NB4 (cell line): ENCODE measurements at places on chromosomes 6 and 20.
A peak's percentile ranks its signal among the peaks of the same experiment; 100 is the strongest.

- no peak for DNase-seq
These were observed 454.8 kb downstream of the PHF3 start for GRCh38 chr6:64090352-64090751.

GRCh38 chr20:56631990-56632327 is 2.9 kb downstream of the TFAP2C start:
- no peak for DNase-seq

DNA sequence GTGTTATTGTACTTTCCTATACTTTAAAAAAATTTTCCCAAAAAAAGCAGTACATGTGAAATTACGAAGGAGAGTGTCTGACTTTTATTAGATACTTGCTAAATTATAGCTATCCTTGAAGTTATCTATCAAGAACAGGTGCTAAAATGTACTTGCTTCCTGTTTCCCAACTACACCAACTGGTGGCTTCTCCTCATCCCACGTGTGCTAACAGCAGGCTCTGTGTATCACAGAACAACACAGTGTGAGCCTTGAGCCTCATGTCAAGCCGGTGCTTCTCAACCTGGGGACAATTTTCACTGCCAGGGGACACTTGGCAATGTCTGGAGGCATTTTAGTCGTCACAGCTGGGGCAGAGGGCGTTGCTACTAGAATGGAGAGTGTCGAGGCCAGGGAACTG is 36.2 kb upstream of the CDYL start:
- peak; percentile 24 for DNase-seq

DNA sequence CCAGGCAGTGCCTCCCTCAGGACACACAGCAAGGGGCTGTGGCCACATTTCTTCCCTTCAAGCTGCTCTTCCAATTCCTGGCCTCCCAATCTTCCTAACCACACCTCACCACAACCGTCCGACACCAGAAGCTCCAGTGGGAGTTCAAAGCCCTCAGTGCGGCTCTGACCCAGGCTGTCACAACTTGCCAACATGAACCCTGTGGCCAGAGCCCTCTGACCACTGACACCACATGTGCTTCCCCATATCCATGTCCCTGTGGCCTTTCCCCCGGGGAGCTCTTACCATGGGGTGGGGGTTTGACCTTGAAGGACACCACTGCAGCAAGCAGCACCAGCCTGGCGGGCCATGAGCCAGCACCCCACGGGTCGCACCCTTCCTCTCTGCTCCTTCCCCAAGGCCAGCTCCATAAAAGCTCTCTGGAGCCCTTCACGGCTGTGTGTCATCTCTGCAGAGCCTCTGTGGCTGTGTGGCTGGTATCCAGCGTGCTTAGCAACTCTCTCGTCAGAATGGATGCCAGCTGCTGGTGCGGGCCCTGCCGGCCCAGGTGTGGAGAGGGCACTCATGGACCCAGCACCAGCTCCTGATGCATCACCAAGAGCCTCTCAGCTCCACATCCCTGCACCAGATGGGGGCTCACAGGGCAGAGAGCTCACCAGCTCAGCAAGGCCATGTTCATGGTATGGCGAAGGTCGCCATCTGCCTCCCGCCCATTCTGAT is 106.1 kb downstream of the PSMB1 start:
- DNase-seq, result peak; percentile 62

DNA sequence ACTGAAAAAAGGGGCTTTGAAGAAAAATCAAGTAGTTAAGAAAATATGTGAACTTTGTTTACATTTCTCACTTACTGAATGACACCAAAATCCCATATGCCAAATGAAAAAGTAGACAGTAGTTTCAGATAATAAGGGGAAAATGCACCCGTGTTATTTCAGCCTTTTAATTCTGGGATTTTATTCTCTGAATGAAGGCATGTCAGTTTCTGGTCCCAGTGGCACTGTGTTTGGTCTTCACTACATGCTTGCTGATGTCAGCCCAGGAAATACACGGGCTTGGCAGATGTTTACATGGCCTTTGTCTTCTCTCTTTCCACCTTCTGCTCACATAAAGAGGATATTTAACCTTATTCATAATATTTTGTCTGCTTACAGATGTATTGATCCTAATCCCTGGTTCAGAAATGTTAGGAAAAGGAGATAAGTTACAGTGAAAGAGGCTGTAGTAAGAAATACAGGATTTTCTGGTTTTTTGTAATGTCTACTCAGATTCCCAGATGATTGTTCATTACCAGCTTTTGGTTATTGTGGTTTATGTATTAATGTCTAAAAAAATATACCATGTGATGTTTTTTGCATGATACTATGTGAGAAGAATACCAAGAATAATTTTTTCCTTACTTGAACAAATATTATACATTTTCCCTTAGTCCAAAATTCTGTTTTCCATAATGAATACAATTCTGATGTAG is 27.7 kb downstream of the DSE start:
- no peak for DNase-seq

GRCh38 chr6:96992343-96992730 is 67.8 kb downstream of the KLHL32 start:
- no peak for DNase-seq

- no peak for DNase-seq
These were observed 71.8 kb downstream of the FIG4 start for GRCh38 chr6:109762769-109763441.

DNA sequence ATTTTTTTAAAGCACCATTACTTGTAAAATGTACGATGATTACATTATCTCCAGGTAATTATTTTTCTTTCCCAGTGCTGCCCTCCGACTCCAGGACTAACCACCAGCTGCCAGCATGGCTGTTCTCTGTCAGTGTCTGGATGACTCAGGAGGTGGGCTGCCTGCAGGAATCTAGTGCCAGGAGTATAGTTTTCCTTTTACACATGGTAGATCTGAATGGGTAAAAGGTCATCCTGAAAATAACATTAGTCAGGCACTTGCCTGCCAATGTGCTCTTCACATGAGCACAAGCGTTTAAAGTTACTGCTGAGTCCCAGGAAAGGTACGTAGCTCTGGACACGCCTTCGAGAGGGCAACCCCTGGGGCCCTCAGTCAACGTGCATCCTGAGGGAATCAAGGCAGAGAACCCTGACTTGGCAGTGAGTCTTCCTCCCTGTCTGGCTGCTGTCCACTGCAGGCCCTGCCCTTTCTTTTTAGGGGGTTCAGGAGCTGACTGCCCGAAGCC is 2.4 kb downstream of the DYNLT1 start:
- no peak for DNase-seq

GRCh38 chr20:2747676-2748235 is 52.7 kb downstream of the CPXM1 start:
- DNase-seq, result no peak

GRCh38 chr6:90175627-90176538 is 120.8 kb downstream of the BACH2 start:
- DNase-seq, result no peak

DNA sequence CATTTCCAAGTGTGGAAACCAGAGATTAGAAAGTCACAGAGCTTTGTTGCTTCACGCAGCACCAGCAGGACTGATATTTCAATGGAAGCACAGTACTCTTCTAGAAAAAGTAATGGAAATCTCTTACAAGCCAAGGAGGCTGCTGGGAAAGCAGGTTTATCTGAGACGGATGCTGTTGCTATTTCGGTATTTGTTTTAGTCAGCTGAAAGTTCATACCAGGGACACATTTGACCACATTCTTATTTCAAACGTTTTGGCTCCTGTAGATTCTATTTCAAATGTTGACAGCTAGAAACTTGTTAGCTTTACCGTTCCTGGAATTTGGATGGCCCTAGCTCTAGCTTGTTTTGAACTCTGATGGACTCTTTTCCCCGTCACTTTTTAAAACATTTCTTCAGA is 3.7 kb upstream of the TMEM242 start:
- no peak for DNase-seq

DNA sequence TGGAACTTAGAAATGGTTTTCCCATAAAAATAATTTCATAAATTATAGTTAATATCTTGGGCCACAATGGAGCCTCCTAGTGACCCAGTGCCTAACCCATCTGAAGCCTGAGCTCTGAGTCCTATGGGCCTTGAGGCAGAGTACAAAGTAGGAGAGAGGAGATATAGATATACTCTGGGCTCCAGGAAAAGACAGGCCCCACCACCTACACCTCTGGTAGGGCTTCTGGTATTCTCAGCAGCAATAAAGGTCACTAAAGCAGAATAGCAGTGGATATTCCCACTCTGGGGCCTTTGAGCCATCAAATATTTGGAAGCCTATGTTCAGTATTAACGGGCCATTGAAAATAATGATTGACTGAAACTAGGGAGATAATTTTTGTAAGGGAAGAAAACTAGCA is 24.1 kb downstream of the CYP39A1 start:
- DNase-seq, result no peak

- no peak for DNase-seq
These were observed 1.8 kb downstream of the GRIK2 start for GRCh38 chr6:101395345-101395744.

DNA sequence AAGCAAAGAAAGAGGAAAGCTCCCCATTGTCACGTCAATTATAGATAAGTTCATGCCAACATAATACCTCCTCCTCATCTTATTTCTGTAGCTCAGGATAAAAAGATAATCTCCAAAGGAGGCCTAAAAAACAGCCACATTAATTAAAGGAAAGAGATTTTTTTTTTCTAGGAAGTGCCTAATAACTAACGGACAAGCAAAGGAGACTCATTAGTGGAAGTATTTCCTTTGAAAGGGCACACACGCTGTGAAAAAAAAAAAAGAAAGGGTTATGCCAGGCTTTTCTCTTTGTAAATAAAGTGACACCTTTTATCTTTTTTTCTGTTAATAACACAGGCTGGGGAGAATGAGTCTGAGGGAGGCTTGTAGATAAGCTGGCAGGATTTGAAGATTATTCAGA is 55.7 kb downstream of the PCSK2 start:
- DNase-seq, result no peak

- no peak for DNase-seq
These were observed 598.4 kb upstream of the MARCKS start for GRCh38 chr6:113258771-113259170.

GRCh38 chr6:31090973-31091364 is 21.4 kb downstream of the C6orf15 start:
- no peak for DNase-seq

DNA sequence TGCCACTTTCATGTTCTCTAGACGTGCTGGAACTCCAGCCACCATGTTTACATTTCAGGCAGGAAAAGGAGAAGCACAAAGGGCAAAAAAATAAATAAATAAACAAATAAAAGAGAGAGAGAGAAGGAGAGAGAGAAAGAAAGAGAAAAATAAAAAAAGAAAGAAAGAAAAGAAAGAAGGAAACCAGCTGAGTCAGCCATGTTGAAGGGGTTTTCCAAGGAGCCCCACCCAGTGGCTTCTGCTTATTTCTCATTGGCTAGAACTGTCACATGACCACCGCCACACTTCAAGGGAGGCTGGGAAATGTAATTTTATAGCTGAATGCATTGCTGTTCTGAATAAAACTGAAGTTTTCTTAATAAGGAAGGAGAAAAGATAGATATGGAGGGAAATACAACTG is 71.1 kb downstream of the BFSP1 start:
- DNase-seq, result no peak

GRCh38 chr6:124967444-124967843 is 5.2 kb downstream of the RNF217 start:
- DNase-seq, result no peak

DNA sequence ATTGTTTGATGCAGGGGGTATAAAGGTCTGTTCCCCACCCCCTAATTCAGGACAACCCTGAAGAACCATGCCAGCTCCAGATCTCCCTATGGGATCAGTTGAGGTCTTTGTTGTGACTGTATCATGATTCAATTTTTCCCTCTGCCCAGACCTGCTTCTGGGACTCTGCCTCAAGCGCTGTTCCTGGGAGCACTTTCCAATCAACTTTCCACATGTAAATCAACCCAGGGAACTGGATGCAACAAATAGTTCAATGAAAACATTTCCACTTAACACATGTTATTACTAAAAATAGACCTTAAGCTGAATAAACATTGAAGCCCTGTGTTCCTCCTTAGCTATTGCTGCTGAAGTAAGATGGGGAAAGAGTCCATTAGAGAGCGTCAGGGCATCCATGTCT is 139.5 kb downstream of the C6orf58 start:
- no peak for DNase-seq

- peak; percentile 64 for DNase-seq
These were observed 41.9 kb upstream of the NOL4L start for GRCh38 chr20:32626859-32627636.

GRCh38 chr6:19839788-19840187 is 2.6 kb downstream of the ID4 start:
- no peak for DNase-seq

DNA sequence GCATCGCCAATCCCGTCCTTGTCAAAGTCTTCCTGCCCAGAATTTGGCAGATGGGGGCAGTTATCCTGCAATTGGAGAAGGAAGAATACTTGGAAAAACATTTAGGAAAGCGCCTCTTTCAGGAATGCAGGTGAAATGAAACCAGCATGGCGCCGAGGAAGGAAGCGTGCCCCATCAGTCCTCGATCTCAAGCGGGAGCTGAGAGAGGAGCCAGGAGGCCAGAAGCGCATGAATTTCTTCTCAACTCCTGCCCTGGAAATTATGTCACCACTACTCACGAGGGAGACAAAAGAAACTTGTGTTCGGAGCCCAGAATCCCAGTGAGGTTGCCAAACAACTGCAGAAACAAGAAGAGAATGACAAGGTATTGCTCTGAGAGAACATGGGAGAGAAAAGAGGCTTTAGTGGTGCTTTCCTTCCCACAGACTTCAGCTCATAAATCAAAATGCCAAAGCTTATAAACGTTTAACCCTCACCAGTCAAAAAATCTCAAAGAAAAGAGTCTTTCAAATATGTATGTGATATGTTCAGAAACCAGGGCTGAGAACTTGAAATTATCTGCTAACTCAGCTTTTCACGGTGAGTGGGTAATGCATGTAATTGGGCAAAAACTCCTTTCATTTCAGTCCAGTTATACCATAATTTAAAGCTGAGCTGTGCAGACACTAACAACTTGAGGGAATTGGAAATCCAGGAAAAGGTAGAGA is 23.9 kb downstream of the THBS2 start:
- DNase-seq, result no peak

DNA sequence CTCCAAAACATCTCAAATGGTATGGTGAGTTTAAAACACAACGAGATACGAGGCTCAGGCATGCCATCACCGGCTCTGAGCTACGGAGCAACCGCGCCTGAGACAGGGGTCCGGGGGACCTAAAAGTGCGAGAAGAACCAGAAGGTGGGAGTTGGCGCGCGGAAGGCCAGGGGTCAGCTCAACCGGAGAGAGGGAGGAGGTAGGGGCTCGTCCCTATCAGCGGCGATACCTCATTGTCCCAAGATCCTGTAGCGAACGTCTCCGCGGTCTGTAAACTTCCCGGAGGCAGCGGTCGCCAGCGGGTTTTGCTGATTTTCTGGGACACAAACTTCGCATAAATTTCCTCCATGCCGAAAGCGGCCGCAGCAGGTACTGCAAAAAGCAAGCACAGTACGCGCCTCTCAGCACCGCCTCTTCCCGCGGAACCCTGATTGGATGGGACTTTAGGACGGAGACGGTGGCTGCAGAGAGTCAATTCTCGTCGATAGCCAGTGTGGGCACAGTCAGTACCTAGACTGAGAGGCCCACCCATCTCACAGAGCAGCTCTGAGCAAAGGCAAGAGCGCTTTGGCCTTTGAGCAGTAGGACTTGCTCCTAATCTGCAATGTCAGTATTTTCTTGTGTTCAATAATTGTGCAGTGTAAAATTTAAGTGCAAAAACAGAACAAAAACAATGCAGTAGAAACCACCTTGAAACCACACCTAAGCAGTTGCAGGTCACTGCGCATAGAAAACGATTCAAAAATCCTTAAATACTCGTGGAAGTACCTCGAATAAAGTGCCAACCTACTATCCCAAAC is at the start of gene NUP43:
TSS of gene NUP43 (minus strand) at position 383 of the 800 bp plus-strand sequence. CDS start at position 349, 34 bp downstream.
- peak; percentile 98 for DNase-seq
